ENCODE measurements at places on chromosomes 16 and 17.
A peak's percentile ranks its signal among the peaks of the same experiment; 100 is the strongest.

DNA sequence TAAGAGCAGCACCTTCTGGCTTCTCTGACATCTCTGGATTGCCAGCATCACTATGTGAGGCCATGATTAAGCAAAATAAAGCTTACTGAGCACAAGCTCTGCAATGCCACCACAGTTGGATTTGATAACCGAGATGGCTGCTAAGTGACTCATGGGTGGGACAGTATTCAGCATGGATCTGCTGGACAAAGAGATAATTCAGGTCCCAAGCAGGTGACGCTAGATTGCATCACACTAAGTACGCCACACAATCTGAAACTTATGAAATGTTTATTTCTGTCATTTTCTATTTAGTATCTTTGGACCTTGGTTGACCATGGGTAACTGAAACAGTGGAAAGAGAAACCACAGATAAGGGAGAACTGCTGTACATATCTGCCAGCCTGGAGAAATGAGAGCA lies 27.4 kb downstream of the CDRT15 start:
- DNase-seq = no peak

- DNase-seq = no peak
Observed at GRCh38 chr16:46885960-46886763, 2.0 kb downstream of the GPT2 start.

- DNase-seq = no peak
Observed at GRCh38 chr17:38619451-38619795, 13.7 kb upstream of the SRCIN1 start.

- DNase-seq = no peak
Observed at GRCh38 chr17:7056386-7056785, 12.5 kb upstream of the SLC16A11 start.

DNA sequence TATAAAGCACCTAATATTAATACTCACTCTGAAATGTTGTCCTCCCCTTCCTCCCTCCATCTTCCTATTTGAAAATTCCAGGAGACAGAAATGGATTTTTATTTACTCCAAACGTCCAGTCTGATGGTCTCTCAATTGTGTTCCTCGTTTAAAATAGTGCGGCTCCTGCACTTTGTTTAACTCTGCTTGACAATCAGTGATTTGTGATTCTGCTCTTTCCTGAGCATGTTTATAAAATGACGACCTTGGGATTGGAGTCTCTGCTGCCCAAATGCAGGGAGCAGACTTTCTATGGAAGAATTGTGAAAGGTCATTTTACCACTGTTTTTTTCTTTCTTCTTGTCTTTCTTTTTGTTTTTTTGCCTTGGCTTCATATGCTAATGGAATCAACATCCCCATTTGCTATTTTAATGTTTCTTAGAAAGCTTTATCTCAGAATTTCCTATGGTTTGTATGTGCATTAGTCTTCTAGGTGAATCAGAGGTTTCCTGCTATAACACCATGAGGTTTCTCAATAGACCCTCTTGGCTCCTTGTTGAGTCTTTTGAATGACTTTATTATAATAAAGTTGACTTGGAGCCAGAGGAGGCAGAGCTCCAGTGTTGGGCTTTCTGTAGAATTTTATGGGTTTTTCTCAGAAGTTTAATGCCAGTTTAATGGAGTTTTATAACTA lies 376.5 kb downstream of the CDH11 start:
- no peak for DNase-seq

DNA sequence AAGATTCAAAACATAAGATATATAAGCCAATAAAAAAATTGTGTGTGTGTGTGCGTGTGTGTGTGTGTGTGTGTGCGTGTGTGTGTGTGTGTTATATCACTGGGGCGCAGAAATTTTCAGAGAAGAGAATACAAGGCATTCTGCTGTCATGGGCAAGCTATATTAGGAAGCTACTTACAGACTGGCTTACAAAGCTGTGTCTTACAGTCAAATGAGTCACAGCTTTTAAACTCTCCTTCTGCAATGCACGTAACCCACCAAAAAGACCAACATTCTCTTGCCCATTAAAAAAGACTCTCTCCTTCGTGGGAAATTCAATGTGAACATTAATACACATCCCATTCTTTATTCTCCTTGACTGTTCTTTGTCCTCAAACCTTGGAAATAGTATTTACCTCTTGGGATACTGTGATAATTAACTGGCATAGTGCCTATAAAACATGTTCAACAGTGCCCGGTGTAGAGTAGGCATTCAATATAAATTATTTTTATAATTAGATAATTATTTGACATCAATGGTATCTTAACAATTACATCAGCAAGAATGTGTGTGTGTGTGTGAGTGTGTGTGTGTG lies 860.4 kb upstream of the SOX9 start:
- DNase-seq = peak; percentile 62

DNA sequence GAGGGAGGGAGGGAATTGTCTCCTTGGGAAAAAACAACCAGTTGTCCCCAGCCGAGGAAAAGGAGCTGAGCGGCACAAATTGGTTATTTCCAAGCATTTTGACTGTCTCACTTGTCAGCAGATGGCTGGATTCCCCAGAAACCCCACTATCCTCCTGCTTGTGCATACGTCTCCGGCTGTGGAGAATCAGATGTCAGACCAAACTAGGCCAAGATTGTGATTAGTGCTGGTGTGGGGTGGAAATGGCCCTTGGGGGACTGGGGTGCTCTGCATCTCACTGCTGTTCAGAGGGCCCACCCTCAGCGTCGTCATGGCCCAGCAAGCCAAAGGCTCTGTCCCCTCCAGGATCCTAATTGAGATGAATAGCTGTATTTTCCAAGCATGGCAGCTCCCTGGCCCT lies 131.7 kb upstream of the HSBP1 start:
- DNase-seq = no peak

- DNase-seq = peak; percentile 95
Observed at GRCh38 chr17:58755577-58756245, at the start of gene PPM1E. PPM1E (plus strand) TSS chr17:58755854.

DNA sequence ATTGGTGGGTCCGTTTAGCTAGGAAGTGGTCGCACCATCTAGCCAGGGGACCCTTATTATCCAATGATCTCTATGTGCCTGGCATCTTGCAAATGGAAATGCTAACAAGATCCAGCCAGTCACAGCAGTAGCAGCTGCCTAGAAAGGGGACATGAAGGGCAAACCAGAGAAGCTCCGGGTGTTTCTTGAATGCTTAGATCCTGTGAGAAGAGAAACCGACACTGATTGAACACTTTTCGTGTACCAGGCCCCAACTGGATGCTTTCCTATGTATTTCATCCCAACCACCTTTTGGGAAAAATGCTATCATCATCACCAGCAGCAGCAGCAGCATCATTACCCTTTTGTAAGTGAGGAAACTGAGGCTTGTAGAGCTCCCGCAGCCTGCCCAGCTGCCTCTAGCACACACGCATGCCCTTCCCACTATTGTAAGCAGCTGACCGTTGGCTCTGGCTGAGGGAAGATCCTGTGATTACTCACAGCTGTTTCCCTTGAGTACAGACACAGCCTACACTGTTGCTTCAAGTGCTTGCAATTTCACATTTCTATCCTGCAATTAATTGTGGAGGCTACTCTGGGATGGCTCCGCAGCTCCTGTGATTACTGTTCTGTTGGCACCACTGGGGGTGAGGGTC lies 180.7 kb upstream of the CACNG5 start:
- DNase-seq = no peak

- DNase-seq = no peak
Observed at GRCh38 chr16:31713945-31714902, 159.4 kb upstream of the ZNF267 start.

DNA sequence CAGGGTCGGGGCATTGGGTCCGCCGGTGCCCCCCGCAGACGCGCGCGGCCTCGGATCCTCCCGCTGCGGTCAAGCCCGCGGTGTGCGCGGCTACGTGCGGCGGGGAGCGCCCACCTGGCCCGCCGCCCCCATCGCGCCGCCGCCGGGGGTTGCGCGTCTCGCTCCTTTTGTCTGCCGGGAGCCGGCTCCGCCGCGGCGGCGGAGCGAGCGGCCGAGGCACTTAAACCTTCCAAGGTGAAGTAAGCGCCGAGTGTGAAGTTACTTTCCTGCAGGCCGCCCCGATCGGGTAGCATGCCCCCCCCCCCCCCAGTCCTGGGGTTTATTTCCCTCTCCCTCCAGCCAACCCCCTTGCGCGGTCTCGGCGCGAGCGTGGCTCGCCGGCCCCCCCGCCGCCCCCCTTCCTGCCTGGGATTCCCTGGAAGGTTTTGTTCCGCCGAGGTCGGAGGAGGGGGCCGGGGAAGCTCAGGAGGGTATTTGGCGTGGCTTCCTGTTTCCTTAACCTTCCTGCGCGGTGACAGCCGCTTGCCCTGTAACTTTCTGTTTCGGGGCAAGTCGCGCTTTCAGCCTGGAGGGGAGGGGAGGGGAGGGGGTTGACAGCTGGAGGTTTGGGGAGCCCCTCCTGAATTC lies 56.6 kb upstream of the GSE1 start:
- no peak for DNase-seq

DNA sequence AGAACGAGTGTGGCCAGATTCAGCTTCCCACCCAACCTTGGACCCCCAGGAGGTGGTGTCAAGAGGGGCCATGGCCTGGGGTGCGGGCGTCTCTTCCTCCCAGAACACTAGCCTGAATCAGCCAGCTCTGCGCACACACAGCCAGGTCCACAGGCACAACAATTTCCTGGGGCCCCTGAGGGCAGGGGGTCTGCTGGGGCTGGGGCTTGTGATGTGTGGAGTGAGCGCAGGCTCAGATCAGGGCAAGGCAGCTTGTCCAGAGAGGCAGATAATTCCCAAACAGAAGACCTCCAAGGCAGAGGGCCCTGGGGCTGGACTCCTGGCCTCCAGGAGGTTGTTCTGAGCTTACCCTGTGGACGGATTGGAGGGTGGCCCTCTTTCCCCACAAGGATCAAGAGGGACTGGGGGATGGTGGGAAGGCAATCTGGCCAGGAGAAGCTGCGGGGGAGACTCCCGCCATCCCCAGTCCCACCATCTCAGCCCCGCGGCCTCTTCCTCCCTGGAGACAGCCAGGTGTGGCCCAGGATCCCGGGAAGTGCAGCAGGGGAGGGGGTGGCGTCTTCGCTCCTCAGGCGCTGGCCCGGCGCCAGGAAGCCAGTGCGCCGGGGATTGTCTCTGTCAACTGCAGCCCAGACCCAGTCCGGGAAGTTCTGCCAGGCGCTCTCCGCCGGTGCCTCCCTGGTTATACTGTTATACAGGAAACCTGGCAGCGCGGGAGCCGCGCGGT lies 52.0 kb upstream of the AMZ2 start:
- DNase-seq = peak; percentile 6

DNA sequence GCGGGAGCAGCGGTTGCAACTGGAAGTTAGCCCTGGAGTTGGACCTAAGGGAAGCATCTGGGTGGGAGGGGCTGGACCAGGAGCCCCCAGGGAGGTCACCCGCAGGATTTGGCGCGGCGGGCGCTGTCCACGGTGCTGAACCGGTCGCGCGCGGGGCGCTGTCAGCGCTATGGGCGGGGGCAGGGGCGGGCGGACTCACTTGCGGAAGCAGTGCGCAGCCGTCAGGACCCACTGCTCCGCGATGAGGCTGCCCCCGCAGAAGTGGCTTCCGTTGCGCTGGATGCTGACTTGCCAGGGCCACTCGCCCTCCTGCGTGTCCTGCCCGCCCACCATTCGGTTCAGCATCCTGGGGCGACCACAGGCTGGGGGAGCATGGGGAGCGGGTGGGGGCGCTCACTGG lies 4.5 kb downstream of the PRSS27 start:
- DNase-seq = no peak

GRCh38 chr17:64196601-64197000 lies 66.5 kb downstream of the TEX2 start:
- no peak for DNase-seq

DNA sequence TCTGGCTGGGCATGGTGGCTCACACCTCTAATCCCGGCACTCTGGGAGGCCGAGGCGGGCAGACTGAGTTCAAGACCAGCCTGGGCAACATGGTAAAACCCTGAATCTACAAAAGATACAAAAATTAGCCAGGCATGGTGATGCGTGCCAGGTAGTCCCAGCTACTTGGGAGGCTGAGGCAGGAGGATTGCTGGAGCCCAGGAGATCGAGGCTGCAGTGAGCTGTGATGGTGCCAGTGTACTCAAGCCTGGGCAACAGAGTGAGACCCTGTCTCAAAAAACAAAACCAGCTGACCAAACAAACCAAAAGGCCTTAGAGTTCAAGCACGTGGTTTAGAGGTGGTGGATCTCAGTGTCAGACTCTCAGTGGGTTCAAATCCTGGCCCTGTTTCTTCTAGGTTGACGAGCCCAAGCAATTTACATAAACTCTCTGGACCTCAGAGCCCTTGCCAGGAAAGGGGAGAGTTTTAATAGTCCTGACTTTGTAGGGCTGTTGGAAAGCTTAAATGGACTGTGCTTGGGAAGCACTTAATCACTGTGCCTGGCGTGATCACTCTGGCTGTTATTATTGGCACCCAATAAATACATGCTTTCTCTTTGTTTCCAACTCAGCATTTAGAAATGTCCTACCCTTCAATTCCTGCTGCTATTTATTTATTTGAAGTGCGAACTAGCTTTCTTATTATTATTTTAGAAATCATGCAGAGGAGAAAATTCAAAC lies 44.7 kb downstream of the ABCC1 start:
- DNase-seq = no peak

DNA sequence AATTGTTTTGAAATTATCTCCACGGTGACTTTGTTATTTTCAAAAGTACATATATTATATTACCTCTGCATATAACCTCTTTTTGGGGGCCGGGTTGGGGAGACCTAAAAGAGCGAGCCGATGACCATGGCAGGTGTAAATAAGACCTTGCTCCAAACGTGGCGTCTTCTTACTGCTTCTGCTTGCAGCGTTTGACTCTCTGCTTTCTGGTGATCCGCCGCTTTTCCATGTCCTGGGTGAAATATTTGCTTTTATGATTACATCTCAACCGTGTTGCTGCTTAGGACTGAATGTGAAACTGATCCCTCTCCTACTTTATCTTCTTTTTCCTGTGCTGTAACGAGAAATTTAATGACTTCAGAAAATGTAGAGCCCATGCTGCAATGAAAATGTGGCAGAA lies 18.1 kb downstream of the ATMIN start:
- DNase-seq = no peak

DNA sequence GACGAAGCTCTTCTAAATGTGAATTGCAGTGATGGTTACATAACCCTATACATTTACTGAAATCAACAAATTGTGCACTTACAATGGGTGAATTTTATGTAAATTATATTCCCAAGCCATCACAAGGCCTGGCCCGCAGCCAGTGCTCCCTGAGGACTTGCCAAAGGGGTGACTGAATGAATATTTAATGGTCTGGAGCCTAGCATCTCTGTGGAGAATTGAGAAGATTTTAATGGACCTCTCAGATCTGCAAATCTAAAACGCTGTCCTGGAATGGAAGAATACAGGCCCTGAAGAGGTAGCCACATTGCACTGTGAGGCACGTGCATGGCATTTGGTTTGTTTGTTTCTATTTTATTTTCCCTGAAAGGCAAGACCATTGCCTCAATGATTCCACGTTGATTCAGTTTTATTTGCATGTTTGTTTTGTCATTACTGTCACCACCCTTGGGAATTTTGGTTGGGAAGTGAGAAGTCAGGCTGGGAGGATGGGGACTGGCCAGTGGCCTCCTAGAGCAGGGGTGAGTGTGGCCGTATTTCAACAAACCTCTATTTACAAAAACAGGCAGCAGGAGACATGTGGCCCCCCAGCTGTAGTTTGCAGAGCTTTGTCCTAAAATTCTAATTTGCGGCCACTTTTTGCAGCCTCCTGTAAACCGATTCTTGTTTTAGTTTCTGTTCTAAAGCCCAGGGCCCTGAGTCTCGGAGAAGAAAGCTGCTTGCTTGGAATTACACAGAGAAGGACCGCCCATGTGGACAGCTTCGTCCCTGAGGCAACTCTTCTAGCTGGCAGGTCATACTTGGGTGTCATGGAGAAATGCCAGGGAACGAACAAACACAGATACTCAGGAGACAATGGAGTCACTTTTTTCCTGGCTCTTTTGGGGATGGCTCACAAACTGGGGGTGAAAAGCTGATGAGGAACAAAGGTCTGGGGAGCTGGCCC lies 40.5 kb upstream of the GCSH start:
- no peak for DNase-seq

GRCh38 chr17:53150101-53150698 lies 672.5 kb upstream of the KIF2B start:
- DNase-seq = peak; percentile 0
